ENCODE measurements at places on chromosomes 1 and 21.
A peak's percentile ranks its signal among the peaks of the same experiment; 100 is the strongest.

DNA sequence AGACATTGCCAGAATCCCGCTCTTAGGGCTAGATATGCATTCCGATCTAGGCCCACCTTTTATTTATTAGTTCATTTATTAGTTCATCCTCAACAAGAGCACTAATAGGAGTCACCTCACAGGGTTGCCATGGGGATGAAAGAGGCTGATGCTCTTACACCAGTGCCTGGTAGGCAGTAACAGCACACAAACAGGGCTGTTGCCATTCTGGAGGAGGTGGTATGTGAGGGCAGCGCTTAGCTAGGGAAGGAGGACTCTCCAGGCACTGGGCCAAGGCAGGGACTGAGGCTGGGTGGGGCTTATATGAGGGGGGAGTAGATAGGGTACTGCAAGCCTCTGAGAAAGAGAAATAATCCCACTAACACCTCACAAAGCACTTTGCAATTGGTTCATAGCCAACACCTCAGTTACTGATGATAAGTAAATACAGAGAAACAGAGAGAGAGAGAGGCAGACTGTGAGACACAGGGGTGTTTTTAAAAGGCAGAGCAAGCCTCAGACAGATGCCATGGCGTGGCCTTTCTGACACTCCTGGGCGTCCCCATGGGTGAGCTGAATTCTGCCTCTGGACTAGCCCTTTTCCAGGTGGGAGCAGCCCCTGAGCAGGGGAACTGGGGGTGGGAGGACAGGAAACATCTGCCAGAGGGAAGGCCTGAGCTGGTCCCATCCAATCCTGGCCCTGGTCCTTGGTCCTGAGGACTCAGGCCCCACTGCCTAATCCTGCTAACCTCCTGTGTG is 5.9 kb downstream of the FCGR2A start:
- DNase-seq, result no peak

GRCh38 chr1:61436491-61437120 is 288.3 kb downstream of the TM2D1 start:
- DNase-seq, result peak; percentile 58

GRCh38 chr1:24070821-24071393 is 41.0 kb downstream of the MYOM3 start:
- DNase-seq, result peak; percentile 64

DNA sequence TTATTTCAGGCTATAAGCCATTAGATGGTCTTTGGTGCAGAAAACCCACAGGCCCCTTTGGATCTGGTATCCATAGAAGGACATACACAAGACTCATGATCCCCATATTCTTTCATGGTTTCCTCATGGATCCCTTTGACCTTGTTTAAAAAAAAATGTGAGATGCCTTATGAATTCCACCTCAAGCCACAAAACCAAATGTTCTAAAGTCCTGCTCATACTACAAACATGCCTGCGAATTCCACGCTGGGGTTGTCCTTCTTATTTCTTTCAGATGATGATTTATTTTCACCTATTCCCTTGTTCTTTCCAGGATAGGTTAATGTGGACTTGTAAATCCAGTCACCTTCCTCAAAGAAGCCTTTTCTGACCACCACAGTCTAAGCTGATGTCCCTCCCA is 256.9 kb upstream of the DPYD start:
- DNase-seq, result no peak

DNA sequence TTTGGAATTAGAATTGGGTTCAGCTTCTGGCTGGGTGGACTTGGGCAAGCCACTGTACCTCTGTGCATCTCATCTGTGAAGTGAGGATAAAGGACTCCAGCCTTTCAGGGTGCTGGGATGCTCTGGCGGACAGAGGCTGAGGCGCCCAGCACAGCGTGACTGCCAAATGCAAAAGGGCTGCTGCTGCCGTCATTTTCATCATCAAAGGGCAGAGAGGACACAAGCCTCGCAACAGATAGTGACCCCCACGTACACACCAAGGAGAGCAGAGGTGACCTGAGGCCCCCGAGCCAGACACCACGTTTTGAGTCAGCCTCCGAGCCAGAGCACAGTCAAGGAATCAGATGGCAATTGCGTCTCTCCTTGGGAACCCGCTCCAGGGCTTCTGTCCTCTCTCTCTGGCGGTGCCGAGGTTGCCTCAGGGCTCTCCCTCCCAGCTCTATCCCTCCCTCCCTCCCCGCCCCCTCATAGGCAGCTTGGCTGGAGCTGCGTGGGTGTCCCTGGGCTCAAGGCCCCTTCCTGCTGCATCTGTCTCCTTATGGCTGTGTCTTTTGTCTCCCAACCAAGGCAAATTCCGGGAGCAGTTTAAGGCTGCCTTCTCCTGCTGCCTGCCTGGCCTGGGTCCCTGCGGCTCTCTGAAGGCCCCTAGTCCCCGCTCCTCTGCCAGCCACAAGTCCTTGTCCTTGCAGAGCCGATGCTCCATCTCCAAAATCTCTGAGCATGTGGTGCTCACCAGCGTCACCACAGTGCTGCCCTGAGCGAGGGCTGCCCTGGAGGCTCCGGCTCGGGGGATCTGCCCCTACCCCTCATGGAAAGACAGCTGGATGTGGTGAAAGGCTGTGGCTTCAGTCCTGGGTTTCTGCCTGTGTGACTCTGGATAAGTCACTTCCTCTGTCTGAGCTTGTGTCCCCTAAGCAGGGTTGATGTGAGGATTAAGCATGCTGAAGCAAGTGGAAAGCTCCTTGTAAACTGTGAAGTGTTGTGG is 9.0 kb downstream of the HCRTR1 start:
- no peak for DNase-seq

GRCh38 chr21:31283025-31283424 is 61.0 kb downstream of the TIAM1 start:
- no peak for DNase-seq

GRCh38 chr21:33281096-33281652 is 15.0 kb downstream of the IL10RB start:
- no peak for DNase-seq

DNA sequence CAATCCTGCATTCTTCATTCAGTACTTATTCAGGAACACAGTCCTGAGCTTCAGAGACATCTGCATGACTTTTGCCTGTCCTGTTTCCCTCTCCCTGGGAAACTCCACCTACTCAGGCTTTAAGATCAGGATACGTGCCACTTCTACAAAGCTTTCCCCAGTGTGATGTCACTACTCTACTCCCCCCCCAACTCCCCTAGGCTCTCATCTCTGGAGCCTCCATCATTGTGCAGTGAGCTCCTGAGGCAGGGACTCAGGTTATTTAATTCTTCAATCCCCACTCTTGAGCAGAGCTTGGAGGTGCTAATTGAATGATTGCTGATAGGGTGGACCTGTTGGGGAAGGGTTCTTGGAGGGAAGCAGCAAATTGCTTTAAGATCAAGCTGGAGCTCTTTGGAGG is 1.2 kb downstream of the NT5C1A start:
- no peak for DNase-seq

GRCh38 chr1:10888291-10888690 is 91.8 kb upstream of the CASZ1 start:
- no peak for DNase-seq

DNA sequence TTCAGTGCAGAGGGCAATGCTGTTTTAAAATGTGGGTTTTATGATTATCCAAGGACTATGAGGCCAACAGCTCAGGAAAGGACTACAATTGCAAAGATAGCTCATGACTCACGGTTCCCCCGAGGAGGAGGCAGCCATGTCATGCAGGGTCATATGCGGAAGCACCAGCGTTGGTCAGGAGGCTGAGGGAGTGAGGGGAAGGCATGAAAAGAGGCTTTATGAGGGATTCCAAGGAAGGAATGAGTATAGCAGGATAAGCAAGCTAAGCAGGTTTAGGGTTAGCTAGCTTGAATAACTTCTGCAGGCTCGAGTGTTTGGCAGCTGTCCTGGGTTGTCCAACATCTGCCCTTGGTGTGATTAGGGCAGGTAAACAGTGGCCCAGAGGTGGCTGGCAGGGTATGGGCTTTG is 495.1 kb downstream of the SETD4 start:
- peak; percentile 34 for DNase-seq

GRCh38 chr1:61670016-61670415 is 54.9 kb downstream of the TM2D1 start:
- no peak for DNase-seq

- peak; percentile 67 for DNase-seq
Measured at GRCh38 chr21:16388911-16389560, 659.3 kb downstream of the USP25 start.

DNA sequence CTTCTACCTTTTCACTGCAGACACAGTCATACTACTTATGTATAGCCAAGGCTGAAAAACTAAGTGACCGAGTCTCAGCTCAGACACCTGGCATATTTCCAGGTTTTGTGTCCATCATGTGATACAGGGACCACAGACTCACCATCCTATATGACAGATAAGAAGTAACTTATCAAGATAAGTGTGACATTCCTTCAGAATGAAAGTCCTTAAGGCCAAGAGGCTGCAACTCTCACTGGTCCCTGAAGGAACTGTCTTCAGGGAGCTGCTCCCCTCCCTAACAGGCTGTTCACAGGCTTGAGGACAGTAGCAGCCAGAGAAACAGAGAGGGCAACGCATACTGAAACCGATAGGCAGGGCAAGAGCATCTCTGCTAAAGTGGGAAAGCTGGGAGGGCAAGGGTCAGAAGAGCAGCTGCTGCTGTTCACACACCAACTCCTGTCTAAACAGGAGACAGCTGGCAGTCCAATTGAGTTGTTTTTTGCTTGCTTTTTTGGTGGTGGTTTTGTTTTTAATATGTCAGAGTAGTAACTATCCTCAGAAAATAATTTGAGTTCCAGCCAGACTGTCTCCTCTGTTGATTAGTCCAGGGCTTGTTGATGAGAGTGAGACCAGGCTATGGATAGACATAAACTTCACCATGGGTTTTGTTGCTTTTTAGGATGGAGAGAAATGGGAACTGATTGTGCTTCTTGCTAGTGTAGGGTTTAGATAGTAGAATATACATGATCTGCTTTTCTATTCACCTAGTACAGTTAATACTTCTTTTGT is 67.7 kb downstream of the MACF1 start:
- no peak for DNase-seq

GRCh38 chr1:16324456-16324890 is 27.8 kb downstream of the FBXO42 start:
- peak; percentile 81 for DNase-seq

DNA sequence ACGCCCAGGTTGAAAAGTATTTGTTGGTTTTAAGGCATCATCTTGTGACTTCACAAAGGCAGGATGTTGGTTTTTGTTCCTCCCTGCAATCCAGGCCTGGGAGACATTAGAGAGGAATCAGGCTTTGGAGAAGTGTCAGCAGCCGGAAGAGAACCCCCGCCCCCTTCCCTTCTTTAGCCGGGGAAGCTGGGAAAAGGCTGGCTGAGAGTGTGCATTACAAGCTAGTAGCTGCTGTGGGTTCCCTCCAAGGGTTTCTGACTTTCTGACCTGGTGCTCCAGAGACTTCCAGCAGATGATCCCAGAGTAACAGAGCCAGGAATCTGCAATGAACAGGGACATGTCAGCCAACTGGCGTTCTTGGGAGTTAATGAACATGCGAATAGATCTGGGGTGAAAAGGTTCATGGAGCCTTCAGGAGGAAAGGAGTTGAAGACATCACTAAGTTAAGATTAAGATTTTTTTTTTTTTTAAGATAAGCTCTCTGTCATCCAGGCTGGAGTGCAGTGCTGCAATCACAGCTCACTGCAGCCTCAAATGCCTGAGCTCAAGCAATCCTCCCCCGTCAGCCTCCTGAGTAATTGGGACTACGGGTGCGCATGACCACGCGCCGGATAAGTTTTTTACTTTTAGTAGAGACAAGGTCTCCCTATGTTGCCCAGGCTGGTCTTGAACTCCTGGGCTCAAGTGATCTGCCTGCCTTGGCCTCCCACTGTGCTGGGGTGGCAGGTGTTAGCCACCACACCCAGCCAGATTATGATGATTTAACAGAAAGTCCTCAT is 7.5 kb downstream of the DISP3 start:
- DNase-seq, result no peak

GRCh38 chr1:232212253-232212652 is 417.7 kb downstream of the SIPA1L2 start:
- DNase-seq, result no peak

GRCh38 chr1:205263580-205264190 is 35.9 kb downstream of the TMCC2 start:
- DNase-seq, result no peak

- peak; percentile 52 for DNase-seq
Measured at GRCh38 chr1:223156343-223156742, 13.3 kb upstream of the TLR5 start.

GRCh38 chr1:14824314-14824915 is 225.9 kb downstream of the KAZN start:
- DNase-seq, result no peak

GRCh38 chr1:27001570-27002360 is 8.3 kb downstream of the TRNP1 start:
- peak; percentile 82 for DNase-seq

DNA sequence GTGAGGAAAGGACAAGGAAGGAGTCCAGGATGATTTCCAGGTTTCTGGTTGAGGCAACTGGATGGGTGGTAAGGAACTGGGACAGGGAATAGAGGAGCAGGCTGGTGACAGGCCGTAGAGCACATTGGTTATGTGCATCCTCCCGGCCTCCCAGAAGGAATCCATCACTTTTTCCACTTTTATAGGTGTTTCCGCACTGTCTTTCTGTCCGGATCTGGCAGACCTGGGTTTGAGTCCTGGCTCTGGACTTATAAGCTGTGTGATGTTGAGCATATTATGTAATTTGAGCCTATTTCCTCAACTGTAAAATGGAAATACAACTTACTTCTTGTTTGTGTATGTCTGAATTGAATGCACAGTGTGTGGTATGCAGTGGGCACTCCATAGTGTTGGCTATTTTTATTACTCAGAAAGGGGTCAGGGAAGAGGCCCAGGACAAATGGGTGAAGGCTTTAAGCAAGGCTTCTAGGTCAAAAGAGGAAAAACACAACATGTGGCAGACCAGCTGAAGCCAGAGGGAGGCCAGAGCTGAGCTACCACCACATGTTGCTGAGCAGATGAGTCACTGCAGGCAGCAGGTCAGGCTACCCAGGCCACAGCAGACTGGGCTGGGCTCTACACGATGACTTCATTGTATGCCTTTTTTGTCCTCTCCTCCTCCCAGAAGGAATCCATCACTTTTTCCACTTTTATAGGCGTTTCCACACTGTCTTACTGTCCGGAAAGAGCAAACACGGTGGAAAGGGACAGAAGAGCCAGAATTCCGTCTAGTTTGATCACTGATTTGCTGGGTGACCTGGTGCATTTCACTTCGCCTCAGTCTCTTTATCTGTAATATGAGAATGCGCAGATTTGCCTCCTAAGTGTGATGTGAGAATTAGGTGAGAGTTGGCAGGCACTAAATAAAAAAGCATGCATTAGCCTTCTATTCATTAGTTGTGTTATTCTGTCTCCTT is 791 bp upstream of the MAST2 start:
- peak; percentile 96 for DNase-seq

- DNase-seq, result peak; percentile 63
Measured at GRCh38 chr21:29299046-29299915, 559 bp downstream of the BACH1 start.

- DNase-seq, result no peak
Measured at GRCh38 chr1:17403081-17403480, 31.1 kb downstream of the PADI6 start.

- DNase-seq, result no peak
Measured at GRCh38 chr1:240591078-240591477, 20.9 kb downstream of the GREM2 start.

GRCh38 chr1:203069030-203069747 is 16.6 kb downstream of the MYOG start:
- no peak for DNase-seq

- DNase-seq, result peak; percentile 93
Measured at GRCh38 chr1:84913555-84913892, 20.5 kb upstream of the LPAR3 start.

All from renal cortical epithelial cell (primary cell).